D721Med (cell line): ENCODE measurements at places on chromosomes 7 and 10.

DNA sequence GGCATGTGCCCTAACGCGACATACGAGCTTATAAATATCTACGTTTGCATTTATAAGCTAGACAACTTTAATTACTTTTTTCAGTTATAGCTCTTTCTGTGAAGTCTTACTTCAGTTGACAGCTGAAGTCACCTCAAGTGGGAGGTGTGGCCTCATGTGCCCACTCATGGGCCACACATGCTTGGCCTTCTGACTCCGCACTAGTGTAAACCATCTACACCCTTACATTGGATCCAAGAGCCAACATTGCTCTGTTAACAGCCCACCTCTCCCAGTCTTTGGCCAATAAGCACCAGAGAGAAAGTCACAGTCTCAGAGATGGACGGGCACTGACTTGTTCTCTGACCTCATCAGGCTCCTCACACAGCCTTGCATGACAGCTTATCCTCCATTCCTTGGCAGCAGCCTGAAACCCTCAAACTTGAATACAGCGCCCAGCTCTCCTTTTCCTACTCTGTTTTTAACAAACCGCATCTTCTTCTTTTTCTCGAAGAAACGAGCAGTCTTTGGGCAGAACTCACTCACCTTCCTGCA is 70.9 kb upstream of the AMPH start:
- no peak for DNase-seq

DNA sequence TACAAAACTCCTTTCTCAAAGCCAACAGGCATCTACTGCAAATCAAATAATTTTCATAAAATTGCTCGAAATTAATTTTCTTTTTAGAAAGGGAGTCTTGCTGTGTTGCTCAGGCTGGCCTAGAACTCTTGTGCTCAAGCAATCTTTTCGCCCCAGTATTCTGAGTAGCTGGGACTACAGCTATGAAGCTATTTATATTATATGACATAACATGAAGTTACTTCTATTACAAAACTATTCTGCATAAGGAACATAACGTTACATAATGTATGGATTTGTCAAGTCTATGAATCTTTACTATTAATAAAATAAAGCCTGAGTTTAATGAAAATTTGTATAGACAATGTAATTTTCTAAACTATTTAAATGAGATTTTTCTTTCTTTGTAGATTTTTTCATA is 415.0 kb downstream of the PARD3 start:
- DNase-seq, result no peak

DNA sequence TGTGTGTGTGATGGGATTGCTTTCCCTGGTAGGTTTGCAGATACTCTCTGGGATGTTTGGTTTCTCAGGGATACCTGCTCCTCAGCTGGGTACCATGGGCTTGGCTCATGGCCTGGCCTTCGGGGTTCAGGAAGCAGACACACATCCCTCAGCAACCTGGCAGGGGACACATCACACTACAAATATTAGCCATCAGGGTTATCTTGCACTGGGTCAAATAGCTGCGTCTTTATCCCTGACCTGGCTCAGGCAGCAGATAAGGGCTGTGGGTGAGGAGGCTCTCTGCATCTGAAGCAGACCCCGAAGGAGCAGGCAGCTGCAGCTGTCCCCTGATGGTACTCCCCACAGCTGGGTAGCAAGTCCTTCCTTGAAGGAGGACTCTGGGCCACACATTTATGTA is 25.7 kb upstream of the CDHR3 start:
- DNase-seq, result no peak

DNA sequence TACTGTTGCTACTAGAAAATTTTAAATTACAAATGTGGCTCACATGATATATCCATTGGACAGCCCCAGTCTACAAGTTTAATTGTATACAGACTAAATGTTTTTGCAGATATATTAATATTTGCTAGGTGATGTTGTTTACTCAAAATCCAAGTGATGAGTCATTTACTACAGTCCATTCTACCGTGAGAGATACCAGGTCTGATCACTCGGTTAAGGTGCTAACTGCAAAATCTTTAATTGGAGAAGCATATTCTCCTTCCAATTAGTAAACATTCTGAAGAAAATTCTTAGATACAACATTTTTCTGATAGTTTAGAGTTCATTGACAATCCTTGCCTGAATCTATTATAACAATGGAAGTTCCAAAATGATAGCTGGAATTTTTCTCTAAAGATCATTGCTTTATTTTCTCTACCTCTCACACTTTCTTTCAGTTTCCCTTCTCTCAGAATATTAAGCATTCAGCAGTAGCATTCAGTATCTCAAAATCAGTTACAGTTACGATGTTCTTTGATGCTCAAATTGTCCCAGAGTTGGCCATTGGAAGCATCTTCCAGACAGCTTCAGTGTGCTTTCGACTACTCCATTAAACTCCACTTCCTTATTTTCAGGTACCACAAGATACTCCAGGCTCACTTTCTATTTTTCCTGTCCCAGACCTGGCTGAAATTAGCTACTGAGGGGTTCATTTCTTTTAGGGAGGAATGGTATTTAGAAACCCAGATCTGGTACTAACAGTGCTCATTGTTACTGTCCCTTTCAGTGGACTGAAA is 2.3 kb downstream of the ABCB1 start:
- no peak for DNase-seq

- DNase-seq, result no peak
These were observed 59.1 kb downstream of the ARMC3 start for GRCh38 chr10:22986771-22987542.
